ENCODE measurements at places on chromosomes 16 and 17.

GRCh38 chr16:17351441-17352035 is 119.2 kb downstream of the XYLT1 start:
- no peak overlapping the region for H3K27ac ChIP-seq
- no peak for DNase-seq
- no peaks in the 10 kb centered on the region for H3K36me3 ChIP-seq

DNA sequence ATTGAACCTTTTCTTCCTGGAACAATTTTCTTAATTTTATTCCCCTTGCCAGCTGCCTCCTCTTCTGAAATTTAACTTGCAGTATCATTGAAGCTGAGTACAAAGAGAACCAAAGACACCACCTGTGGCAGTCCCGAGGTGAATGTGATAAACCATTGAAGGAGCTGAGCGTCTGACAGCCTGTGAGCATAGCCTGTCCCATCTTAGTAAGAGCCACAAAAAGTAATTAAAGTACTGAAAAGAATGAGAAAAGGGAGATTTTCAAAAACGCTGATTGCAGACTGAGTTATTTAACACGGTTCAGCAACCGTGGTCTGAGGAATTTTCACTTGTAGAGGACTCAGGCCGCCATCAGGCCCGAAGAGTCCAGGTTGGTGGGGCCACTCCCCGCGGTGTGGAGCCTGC is 27.2 kb upstream of the ST6GALNAC1 start:
- DNase-seq: no peak
- H3K36me3 ChIP-seq: peaks cover 6% of the 10 kb centered on the region
- peak overlapping the region; percentile 44 for H3K4me3 ChIP-seq
- peak overlapping the region; percentile 79 for H3K27ac ChIP-seq
- peaks cover 8% of the 10 kb centered on the region for H3K4me1 ChIP-seq

GRCh38 chr17:48307814-48308411 is 122.1 kb downstream of the SKAP1 start:
- no peaks in the 10 kb centered on the region for H3K36me3 ChIP-seq
- H3K4me1 ChIP-seq: no peaks in the 10 kb centered on the region
- peaks cover 10% of the 10 kb centered on the region for H3K27me3 ChIP-seq
- no peak for DNase-seq
- no peak overlapping the region for H3K4me3 ChIP-seq
- no peak overlapping the region for H3K27ac ChIP-seq

- no peaks in the 10 kb centered on the region for H3K27me3 ChIP-seq
- DNase-seq: peak; percentile 91
- no peak overlapping the region for H3K4me3 ChIP-seq
- no peaks in the 10 kb centered on the region for H3K4me1 ChIP-seq
These were observed 14.2 kb upstream of the RHBDF2 start for GRCh38 chr17:76515274-76515949.

- H3K4me3 ChIP-seq: peak overlapping the region; percentile 77
- peaks cover 38% of the 10 kb centered on the region for H3K4me1 ChIP-seq
- H3K36me3 ChIP-seq: no peaks in the 10 kb centered on the region
- no peaks in the 10 kb centered on the region for H3K27me3 ChIP-seq
- H3K27ac ChIP-seq: no peak overlapping the region
- DNase-seq: no peak
These were observed 908 bp upstream of the CLUH start for GRCh38 chr17:2712300-2713043.

DNA sequence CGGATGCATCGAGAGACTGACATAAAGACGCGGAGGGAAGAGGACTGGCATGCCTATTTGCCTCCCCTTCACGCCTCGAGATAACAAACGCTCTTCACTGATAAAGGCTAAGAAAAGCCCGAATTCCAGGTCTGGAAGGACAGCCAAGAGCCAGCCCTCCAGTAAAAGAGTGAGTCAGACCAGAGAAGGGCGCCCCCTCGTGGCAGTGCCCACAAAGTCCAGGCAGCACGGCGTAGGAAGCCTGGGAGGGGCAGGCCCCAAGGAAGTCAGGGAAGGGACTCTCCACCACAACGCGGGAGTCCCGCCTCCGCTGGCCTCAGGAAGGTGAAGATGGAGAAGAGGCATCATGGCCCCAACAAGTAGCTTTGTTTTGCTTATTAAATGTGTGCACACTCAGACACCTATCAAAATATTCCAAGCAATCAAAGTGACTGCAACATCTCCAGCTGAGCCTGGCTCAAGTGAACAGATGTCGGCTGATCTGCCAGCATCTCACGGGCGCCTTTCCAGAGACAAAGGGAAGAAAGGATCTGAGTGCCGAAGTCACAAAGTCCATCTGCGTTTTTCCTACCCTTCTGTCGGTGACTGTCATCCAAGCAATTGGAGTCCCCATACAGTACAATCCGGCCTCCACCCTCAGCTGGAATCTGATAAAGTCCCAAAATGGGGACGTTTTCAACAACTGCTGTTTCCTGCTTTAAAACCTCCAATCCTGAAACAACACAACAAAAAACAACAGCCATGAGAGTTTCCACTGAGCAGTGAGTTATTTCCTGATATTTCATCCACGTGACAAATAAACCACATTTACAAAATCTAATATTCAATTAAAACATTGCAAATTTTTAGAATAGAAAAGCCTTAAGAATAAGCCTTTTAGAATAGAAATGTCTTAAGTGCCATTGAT is 20.4 kb upstream of the SLC38A8 start:
- peak; percentile 26 for DNase-seq
- H3K36me3 ChIP-seq: peaks cover 95% of the 10 kb centered on the region
- no peak overlapping the region for H3K27ac ChIP-seq
- no peaks in the 10 kb centered on the region for H3K27me3 ChIP-seq
- H3K4me1 ChIP-seq: no peaks in the 10 kb centered on the region
- no peak overlapping the region for H3K4me3 ChIP-seq
